ENCODE measurements at places on chromosomes 13 and 19.

DNA sequence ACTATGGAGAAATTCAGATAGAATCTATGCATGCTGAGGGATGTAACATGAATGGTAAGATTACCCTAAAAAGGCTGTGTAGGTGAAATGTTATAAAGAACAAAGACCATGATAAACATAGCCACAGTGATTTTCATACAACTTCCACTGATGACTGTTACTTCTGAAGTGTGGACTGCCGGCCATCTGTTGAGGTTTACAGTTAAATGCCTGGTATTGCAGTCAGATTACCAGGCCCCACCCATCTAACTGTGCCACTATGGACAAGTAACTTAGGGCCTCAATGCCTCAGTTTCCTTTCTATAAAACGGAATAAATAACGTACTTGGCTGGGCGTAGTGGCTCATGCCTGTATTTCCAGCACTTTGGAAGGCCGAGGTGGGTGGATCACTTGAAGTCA is 395.6 kb downstream of the KLF12 start:
- DNase-seq = no peak

- DNase-seq = no peak
Observed at GRCh38 chr13:114121496-114122126, 10.8 kb downstream of the RASA3 start.

DNA sequence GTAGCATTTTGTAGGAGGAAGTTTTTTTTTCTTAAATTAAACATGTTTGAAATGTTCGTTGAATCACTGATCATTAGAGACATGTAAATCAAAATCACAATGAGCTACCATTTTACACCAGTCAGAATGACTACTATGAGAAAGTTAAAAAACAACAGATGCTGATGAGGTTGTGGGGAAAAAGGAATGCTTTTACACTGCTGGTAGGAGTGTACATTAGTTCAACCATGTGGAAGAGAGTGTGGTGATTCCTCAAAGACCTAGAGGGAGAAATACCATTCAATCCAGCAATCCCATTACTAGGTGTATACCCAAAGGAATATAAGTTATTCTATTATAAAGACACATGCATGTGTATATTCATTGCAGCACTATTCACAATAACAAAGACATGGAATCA is 122.0 kb upstream of the ARGLU1 start:
- no peak for DNase-seq

GRCh38 chr13:106151056-106151699 is 384.3 kb downstream of the EFNB2 start:
- no peak for DNase-seq

GRCh38 chr13:24220086-24220703 is 59.7 kb downstream of the SPATA13 start:
- peak; percentile 72 for DNase-seq

- no peak for DNase-seq
Observed at GRCh38 chr19:13091400-13092157, 11.1 kb downstream of the LYL1 start.

DNA sequence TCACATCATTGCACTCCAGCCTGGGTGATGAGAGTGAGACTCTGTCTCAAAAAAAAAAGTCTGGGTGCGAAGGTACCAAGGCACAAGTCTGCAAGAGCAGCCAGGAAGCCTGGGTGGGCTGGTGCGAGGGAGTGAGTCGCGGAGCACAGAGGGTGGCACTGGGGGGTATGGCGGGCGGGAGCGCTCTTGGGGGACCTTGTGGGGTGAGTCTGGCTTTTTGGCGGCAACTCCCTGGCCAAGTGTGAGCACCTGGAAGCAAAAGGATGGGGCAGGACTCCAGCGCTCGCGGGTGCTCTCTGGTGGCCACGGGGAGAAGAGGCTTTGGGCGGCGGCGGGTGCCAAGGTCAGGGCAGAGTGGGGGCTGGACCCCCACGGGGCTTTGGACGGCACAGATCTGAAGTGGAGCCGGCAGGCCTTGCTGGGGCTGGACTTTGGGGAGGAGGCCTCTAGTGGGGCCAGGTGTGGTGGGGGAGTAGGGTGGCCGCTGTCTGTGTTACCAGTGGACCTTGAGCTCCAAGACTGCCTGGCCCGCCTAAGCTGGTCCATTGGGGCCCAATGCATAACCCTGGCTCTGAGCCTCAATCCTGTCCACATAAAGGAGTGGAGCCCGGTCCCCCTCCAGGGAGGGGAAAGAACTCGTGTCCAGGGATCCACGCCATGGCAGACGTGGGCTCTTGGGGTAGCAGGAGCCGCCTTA is 1.6 kb downstream of the P2RY11 start:
- peak; percentile 76 for DNase-seq

DNA sequence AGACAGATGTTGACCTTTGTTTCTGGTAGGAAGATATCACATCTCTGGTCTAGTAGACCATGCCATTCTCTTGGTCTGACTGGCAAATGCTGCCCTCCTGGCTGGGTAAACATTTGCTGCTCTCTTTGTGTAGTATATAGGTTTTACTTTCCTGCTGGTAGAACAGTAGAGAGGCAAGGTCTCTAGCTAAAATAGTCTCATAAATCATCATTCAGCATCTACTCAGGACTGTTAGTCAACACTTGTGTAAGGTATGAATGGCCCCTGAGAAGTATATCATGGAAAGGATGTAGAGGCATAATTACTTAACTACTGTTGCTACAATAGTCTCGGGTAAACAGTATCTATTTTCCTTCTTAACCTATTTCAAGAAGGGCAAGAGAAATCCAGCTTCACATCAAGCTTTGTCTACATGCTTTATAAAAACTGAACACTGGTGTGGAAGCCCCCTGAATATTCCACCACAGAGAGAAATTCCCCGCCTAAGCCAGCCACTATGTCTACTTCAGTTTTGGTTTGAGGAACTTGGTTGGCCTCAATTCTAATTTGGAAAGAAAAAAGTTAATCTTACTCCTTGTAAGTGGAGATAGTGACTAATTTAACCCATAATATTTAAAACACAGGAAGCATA is 18.4 kb upstream of the MYCBP2 start:
- DNase-seq = no peak

DNA sequence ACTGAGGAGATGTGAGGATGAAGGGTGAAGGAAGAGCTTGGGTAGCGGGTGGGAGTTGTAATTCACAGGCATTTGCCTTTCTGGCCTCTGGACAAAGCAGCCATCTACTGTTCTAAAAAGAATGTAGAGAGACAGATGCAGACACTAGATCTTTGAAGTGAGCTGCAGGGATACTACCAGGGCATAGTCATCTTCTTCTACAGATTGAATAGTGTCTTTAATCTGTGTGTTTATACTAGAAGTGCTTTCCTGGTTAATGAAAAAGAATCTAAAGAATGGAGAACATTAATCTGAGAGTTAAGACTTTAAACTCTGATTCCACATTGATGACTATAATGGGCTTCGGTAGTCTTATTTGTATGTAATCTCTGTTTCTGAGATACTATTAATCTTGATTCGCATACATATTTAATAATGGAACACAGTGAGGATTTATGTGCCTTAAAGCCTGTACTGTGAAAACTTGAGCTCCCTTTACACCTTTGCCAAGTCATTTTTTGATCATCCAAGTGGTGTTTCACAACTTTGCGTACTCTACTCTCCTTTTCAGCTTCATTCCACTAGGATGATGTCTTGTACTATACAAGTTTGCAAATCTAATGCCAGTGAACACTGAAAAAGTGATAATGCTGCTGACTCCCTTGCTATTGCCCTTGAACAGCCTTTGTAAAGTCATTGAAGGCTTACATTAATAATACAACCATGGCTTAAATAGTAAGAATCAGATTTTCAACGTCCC is 2199.4 kb upstream of the PCDH20 start:
- DNase-seq = no peak

- DNase-seq = no peak
Observed at GRCh38 chr19:24166055-24166454, 79.1 kb downstream of the ZNF254 start.

GRCh38 chr19:4052993-4053422 is 13.7 kb downstream of the ZBTB7A start:
- DNase-seq = no peak

- DNase-seq = peak; percentile 41
Observed at GRCh38 chr13:42369071-42369797, 97.3 kb downstream of the AKAP11 start.

GRCh38 chr13:40755082-40755700 is 15.8 kb downstream of the MRPS31 start:
- DNase-seq = no peak

- DNase-seq = no peak
Observed at GRCh38 chr19:34214040-34214439, 40.3 kb upstream of the GARRE1 start.

- no peak for DNase-seq
Observed at GRCh38 chr13:27665333-27665732, 43.6 kb downstream of the POLR1D start.

- no peak for DNase-seq
Observed at GRCh38 chr13:39148513-39148961, 110.3 kb downstream of the NHLRC3 start.

DNA sequence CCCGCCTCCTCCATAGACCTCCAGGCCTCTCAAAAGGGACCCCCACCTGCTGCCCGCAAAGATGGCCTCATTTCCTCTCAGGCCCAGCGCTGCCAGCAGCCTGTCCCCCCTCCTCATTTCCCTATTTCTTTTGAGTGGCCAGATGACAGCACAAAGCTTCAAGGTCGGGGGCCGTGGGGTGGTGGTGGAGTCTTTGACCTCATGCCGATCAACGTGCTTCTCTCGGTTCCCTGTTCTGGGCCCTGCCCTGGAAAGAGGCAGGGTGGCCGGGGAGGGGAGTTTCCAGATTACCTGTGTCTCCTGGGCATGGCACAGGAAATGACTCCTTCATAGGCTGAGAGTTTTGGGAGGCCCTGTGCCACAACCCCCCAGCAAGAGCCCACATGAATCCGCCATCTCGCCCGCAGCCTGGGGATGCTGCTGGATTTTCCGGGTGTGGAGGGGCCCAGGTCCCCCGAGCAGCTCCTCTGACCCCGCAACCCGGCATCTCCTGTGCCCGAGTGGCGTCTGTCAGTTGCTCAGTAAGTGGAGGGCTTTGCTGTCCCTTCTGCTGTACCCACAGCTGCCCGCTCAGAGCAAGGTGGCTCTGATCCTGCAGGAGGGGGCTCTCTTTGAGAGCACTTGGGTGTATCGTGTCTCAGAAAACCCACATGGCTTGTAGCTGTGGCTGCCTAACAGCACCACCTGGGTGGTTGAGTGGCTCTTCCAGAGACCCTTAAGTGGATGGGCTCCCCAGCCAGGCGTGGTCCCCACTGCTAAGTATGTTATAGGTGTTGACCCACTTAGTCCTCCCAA is 139.4 kb downstream of the SIPA1L3 start:
- peak; percentile 3 for DNase-seq

DNA sequence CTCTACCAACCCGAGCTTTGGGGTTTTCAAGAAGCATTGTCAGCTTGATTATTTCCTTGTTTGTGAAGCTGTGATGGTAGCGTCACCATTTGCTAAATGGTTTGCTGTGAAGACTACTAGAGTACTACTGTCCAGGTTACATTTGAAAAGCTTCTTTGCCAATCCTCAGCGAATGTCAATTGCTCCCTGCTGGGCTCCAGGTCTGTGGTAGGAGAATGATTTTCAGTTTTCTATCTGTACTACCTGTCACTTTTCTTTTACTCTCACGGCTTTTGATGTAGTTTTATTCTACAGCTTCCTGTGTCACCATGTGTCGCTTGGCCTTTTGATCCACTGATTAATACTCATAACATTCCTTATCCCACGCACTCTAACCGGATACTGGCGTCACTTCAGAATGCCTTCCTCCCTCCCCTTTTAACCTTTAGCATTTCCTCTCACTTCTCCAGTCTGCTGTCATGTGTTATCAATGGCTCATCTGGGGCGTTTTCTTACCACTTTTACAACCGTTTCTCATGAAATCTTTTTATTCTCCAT is 7.5 kb upstream of the GPR183 start:
- no peak for DNase-seq

DNA sequence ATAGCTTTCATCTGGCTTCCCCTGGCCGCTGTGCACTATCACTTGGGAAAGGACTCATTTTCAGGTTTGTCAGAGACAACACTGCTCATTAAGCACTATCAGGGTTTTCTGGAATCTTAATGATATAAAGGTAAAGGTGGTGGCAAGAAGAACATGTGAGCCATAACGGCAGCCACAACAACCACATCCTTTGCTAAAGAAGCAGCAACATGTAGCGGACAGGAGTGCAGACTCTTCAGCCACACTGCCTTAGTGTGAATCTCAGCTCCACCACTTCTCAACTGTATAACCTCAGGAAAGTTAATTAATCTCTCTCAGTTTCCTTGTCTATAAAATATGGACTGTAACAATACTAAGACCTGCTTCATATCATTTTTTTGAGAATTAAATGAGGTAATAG is 24.1 kb upstream of the MIR17HG start:
- DNase-seq = no peak

GRCh38 chr13:40344270-40345148 is 321.9 kb downstream of the FOXO1 start:
- no peak for DNase-seq

DNA sequence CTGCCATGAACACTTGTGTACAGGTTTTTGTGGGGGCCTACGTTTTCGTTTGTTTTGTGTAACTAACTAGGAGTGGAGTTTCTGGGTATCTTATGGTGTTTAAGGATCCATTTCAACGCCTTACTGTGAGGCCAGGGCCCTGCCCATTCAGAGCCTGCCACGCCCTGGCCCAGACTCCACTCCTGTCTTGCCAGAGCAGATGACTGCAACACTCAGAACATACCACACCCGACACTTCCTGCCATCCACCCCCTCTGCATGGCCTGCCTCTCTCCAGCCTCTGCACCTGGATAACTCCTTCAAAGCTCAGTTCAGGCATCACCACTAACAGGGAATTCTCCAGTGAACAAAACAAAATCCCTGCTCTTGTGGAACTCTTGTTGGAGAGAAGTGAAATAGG is 43.2 kb downstream of the RGCC start:
- peak; percentile 16 for DNase-seq

DNA sequence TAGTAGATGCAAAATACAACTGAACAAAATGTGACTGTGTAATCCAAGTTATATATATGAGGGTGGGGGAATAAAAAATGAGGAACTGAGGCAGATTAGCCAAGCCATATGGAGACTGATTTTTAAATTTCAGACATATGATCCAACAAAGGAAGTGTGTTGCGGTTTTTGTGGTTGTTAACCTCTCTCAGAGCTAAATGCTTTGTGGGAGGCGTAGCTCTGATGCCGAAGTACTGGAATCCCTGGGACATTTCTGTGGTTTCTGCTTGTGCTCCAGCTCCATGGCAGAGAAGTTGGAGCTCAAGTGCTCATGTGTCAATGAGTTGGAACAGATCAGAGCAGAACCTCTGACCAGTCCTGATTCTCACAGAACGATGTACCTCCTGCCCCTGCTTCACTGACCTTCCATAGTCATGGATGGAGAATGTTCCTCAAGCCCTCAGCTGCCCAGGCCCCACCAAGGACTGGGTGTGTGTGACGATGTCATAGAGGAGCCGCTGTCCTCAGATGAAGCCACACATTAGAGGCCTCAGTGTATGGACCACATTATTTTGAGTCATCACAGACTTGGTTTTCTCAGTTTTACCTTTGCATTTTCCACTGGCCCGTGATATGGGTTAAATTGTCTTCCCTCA is 107.6 kb downstream of the SOX1 start:
- DNase-seq = no peak

- DNase-seq = peak; percentile 95
Observed at GRCh38 chr19:27793644-27794493, 1419.1 kb downstream of the UQCRFS1 start.

All from RPMI8226 (cell line).